Activated CD4-positive, alpha-beta T cell treated with anti-CD3 and anti-CD28 coated beads, Interleukin-2, amount 50 U/mL, for 24 hours (primary cell): ENCODE measurements at places on chromosomes 5 and 9.

- DNase-seq: no peak
Observed at GRCh38 chr9:81860581-81860980, 67.6 kb upstream of the SPATA31D4 start.

DNA sequence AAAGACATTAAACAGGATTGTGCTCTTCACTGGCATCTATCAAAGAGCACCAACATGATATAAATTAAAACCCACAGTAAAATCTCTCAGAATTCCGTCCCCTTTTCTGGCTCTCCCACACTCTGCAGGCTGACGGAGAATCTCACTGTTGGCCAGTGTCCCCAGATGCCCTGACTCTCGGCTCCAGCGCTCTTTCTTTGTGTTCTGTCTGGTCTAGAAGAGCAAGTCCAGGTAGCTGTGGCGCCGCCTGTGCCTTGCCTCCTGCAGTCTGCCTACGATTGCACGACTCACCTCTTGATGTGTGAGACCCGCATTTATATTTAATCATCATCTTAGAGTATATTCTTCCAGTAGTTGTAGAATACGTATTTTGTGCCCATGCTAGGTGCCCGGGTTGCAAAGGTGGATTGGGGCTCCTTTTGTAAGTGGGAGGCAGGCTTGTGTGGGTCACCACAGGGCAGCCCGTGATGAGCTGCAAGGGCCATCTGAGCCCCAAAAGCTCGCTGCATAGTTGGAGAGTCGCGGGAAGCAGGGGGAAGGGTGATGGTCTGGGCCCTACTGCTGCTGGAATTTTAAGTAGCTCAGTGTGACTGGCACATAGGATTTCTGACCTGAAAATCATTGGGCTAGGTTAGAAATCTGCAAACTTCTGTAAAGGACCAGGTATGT lies 55.6 kb downstream of the EHMT1 start:
- DNase-seq: no peak

- DNase-seq: no peak
Observed at GRCh38 chr9:127541865-127542264, 70.2 kb upstream of the STXBP1 start.

DNA sequence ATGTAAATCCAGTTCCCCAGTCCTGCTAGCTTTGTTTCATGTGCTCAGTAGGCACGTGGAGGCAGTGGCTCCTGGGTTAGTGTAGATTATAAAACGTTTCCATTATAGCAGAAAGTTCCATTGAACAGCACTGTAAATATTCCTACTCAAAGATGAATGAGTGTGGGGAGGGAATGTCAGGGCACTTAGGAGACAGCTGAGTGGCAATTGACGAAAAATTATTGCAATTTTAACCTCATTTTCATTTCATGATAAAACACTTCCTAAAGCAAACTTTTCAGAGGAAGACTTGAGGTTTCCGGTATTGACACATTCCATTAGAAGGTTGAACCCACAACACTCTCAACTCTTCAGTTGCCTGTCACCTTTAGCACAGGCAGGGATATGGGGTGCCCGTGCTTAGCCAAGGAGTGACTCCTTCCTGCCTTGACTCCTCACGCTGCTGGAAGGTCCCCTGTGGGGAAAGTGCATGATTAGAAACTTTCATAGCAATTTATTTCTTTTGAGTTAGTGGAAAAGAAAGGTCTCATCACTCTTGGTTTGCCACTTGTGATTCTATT lies 41.2 kb downstream of the SLC46A2 start:
- DNase-seq: peak; percentile 4

DNA sequence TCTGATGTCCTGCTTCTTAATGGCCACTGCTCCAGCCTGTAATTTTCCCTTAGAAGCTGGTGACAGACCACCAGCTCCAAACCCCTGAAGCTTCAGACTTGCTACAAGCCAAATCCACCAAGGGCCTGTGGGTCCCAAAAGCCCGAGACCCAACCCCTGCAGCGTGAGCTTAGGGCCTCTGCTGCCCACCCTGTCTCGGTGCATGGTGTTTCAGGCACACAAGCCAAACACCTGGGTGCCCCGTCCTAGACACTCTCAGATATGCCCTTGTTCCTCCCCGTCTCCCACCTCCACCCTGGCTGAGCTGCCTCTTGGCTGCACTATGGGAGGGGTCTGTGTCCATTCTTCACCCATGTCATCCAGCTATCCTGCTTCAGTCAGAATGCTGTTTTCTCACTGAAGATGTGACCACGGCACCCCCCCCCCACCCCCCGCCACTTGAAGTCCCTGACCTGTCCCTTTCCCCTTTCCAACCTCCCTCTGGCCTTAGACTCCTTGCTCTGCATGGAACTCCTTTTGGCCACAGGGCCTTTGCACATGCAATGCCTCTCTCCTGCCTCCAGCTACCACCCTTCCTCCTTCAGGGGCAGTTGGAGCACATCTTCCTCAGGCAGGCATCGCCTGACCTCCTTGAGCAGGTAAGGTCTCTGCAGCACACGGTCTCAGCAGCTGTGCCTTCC lies 55.8 kb downstream of the ZNF354C start:
- no peak for DNase-seq

- peak; percentile 3 for DNase-seq
Observed at GRCh38 chr5:119578937-119579336, 50.4 kb upstream of the FAM170A start.

DNA sequence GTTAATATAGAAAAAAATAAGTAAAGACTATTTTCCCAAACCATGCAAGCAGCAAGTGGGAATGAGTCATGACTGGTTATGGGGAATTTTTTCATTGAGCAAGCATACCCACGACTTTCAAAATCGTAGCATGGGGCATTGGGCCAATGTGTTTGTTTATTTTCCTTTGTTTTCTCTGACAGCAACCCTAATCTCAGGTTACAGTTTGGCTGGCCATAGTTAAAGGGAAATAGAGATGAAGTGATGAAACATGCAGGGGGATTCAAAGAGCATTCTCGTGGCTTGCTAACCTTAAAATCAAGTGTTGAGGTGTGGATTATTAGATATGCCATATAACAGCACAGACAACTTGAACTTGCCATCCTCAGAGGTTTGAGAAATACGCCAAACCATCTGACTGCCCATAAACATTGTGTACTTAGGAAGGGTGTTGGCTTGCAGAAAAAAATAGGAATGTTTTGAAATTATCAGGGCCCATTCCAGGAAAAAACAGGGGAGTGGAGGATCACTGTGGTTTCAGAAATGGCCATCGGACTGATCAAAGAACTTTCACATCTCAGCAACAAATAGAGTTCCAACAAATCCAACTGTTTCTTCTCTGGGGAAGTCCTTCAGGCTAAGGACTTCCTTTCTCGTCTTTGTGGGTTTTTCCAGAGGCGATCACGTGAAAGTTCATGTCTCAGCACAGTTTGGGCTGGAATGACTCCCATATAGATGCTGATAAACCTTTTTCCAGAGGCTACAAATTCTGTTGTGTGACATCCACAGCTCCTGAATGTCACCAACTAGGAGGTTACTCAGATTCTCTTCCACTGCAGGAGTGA lies 259.1 kb downstream of the SYK start:
- no peak for DNase-seq

GRCh38 chr5:178797546-178798440 lies 62.0 kb upstream of the ZNF354B start:
- DNase-seq: no peak
